Small intestine (tissue), 16 donors: ENCODE measurements at places on chromosomes 6 and 20. TPM values are rescaled to one million over a fixed set of nuclear protein-coding genes. Genes with fewer than 3 reads are reported as not detected.

- no peak overlapping the region for H3K4me3 ChIP-seq
- no peaks in the 10 kb centered on the region for H3K27me3 ChIP-seq
- peak; percentile 94 for DNase-seq
- peak overlapping the region; percentile 77 for H3K27ac ChIP-seq
- H3K4me1 ChIP-seq = no peaks in the 10 kb centered on the region
Measured at GRCh38 chr20:49237531-49237930, 18.3 kb downstream of the DDX27 start.

GRCh38 chr6:32885698-32886286 is 31.8 kb downstream of the PSMB9 start:
- H3K36me3 ChIP-seq = no peaks in the 10 kb centered on the region
- no peak overlapping the region for H3K27ac ChIP-seq
- peak; percentile 81 for DNase-seq

GRCh38 chr6:69984506-69984905 is 118.2 kb downstream of the COL19A1 start:
- H3K4me3 ChIP-seq = no peak overlapping the region
- no peaks in the 10 kb centered on the region for H3K4me1 ChIP-seq
- no peaks in the 10 kb centered on the region for H3K36me3 ChIP-seq
- H3K27ac ChIP-seq = no peak overlapping the region
- H3K27me3 ChIP-seq = no peaks in the 10 kb centered on the region

GRCh38 chr20:61599541-61599992 is 347.5 kb downstream of the CDH4 start:
- H3K27me3 ChIP-seq = no peaks in the 10 kb centered on the region
- no peak overlapping the region for H3K4me3 ChIP-seq
- DNase-seq = no peak
- H3K36me3 ChIP-seq = no peaks in the 10 kb centered on the region

- no peaks in the 10 kb centered on the region for H3K27me3 ChIP-seq
- H3K27ac ChIP-seq = no peak overlapping the region
- no peak overlapping the region for H3K4me3 ChIP-seq
- no peaks in the 10 kb centered on the region for H3K4me1 ChIP-seq
Measured at GRCh38 chr6:138618168-138618567, 118.9 kb upstream of the NHSL1 start.

The SMOC2 gene
- 56.7 TPM for polyA plus RNA-seq
